Amniotic stem cell (primary cell): ENCODE measurements at places on chromosomes 16 and 17.
A peak's percentile ranks its signal among the peaks of the same experiment; 100 is the strongest.

DNA sequence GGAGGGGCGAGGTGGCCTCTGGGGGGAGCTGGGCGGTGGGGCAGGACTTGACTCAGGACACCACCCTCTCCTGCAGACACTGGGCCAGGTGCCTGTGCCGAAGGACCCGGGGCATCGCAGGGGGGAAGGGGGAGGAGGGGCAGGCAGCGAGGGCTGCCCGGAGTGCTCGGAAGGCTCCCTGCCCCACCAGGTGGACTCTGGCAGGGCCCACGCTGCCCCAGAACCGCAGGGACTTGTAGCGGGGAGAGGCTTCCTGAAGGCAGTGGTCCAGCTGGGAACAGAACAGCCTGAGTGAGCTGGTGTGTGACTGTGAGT, 4.4 kb upstream of the HCRT start:
- DNase-seq: no peak

- DNase-seq: no peak
Observed at GRCh38 chr17:61749823-61750404, 113.4 kb downstream of the BRIP1 start.

DNA sequence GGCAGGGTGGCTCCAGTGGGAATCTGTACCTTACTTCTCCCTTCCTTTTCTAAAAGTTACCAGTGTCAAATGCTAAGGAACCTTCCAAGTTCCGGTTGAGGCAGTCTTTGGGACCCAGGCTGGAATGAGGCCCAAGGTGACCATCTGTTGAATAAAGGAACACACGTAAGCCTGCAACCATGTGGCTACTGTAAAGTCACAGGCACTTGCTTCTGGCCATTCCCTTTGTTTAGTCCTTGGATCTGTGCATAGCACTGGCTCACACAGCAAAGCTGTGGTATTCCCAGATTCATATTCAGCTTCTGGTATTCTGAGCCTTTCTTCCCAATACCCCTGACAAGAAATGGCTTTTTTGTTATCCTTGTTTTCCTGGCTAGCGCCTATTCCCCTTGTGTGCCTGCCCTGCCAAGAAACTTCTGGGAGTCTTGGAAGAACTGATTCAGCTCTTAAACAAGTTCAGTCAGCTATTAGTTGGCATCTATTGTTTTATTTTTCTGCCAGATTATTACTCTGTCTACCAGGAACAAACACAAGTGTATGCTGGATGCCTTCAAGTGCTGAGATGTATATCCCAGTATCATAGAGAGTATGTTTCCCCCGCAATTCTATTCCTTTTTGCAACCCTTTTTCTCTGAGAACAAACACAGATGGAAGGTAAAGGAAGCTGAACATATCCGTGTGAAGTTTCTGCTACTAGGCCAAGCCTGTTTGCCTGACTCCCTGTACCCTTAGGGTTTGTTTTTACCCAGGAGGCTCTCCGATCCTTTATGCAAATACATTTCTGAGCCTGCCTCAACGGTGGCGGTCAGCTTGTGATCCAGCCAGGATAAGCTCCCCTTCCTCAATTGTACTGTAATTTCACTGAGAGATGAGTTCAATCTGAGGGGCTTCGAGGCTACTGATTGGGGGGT, 13.2 kb downstream of the TMEM238L start:
- DNase-seq: no peak

- no peak for DNase-seq
Observed at GRCh38 chr17:27920569-27920968, 27.4 kb upstream of the LYRM9 start.

DNA sequence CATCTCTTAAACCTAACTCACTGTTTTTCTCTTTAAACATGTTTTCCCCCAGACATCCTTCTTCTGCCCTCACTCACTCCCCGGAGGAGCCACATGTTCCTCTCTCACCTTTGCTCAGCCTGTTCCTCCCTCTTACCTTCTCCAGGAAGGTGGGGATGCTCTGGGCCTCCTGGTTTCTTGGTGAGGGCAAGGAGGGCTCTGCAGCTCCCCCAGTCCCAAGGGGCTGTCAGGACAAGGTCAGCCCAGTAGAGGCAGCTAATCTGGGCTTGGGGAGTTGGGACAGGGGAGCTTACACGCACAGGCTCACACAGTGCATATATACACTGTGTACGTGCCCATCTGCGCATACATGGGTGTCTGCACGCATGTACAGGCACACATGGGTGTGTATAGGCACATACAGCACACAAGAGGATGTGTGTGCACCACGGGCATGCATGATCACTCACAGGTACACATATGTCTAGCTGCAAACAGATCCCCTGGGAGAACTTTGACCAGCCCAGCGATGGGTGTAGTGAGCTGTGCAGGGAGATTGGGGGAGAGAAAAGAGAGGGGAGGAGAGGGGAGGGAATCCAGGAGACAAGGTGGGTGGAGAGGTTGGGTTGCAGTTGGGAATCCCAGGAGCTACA, 28.6 kb upstream of the SPNS3 start:
- no peak for DNase-seq

DNA sequence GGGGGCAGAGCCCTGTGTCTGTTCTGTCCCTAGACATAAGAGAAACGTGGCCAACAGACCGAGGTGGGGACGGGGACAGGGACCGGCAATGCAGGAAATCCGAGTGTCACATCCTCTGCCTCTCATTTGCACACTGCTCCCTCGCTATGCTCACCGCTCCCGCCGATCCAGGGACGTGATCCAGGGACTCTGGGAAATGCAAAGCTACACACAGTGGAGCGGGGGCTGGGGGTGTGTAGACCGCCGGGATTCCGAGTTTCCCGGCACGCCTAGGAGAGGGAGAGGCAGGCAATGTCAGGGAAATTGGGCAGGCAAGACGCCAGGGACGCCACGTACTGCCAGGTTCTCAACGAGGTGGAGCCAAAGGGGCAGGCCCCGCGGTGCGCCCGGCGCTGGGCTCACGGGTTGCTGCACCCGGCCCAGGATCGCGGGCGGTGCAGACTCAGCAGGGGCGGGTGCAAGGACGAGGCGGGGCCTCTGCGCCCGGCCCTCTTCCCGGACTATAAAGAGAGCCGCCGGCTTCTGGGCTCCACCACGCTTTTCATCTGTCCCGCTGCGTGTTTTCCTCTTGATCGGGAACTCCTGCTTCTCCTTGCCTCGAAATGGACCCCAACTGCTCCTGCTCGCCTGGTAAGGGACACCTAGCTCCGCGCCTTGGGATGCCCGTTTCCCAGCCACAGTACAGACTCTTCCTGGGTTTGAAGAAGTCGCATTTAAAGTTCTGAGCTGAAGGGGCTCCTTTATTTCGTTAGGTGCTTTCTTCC, at the start of gene MT1X:
Gene MT1X, plus strand, starts transcription at position 532 of the 764 bp plus-strand sequence. Its CDS starts 71 bp downstream, at position 603.
- DNase-seq: peak; percentile 25

GRCh38 chr16:87412996-87413421, 20.9 kb downstream of the MAP1LC3B start:
- no peak for DNase-seq

DNA sequence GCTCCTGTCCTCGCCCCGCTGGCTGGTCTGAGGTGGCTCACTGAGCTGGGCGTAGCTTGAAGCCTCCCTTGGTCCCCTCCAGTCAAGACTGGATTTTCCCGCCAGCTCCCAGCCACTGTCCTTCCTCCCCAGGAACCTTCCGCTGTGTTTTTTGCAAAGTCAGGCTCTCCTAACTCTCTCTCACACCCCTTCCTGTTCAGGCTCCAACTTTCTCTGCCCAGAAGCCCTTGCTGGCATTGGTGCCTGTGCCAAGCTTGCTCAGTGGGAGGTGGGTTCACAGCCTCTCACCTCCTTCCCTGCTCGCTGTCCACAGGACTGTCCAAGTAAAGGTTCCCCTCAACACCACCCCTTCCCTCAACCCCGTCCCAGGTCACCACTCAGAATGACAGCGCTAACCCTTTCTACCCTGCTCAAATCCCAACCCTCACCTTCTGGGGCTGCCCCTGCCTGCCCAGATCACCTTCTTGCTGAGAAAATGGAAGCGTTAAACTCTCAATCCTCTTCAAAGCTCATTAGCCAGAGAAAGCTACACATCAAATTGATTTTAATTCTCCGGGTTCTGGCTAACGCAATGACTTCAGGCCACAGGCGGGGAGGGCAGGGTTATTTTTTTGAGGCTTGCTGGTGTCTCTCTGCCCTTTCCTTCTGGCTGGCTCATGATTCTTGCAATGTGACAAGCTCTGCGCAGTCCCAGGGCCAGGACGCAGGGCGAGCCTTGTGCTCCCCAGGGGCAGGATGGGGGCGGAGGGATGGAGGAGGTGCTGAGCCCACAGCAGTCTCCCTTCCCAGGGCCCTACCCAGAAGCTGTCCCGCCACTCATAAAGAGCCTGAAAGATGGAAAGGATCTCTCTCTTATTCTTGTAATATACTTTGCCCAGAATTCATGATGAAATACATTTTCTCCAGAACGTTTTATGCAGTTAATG, 357.2 kb upstream of the TNRC6C start:
- no peak for DNase-seq

DNA sequence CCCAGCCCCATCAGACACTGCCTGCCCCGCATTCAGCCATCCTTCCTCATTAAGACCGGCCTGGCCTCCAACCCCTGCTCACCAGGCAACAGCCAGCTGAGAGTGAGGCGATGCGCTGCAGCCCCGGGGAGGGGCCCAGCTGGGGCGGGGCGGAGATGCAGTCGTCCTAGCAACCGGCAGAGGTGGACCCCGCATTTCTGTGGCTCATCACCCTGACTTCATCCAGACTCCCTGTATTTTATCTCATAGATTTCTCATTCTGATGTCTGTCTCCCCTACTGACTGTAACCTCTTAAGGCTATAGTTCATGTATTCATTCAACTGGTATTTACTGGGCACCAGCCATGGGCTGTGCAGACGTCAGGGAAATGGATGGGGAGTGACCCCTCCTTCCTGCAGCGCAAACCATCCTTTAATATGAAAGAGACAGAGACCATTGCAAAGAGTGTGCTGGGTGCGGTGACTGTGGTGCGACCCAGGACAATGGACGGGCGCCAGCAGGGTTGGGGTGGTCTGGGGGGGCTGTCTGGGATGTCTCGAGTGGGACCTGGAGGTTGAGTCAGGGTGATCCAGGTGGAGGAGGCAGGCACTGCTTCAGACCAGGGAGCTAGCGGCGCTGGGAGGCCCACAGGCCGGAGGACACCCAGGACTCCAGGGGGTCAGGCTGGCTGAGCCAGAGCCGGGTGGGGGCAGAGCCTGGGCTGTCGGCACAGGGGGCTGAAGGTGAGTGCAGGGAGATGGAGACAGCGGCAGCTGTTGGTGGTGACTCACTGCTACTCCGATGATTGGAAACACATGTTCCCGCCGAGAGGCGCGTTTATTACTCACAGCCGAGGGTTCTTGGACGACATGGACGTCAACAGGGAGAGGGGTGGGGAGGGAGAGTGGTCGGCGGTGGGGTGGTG, 10.5 kb upstream of the TIMP2 start:
- DNase-seq: peak; percentile 90

- DNase-seq: no peak
Observed at GRCh38 chr17:48241131-48241591, 133.6 kb downstream of the SNX11 start.

GRCh38 chr17:2398182-2398581, 2.7 kb downstream of the MNT start:
- no peak for DNase-seq

DNA sequence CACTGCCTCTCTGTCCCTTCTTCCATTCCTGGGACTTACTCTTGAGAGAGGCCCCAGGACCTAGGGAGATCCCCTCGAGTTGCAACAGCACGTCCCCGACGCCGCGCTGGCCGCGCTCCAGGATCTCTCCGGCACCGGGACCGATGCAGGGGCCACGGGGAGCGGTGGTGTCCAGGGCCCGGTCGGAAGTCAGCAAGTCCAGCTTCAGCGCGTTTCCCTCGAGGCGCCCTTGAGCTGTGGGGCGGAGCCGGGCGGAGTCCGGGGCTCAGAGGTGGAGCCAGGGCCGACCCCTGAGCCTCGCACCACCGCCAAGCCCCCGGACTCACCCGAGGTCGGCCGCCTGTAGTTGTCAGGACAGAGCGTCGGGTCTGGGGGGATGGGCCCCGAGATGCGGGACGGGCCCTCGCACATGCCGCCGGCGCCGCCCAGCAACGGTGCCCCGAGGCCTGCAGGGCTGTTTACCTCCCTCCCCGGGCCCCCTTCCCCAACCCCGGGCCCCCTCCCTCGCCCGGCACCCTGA, 458 bp downstream of the ENKD1 start:
- no peak for DNase-seq

DNA sequence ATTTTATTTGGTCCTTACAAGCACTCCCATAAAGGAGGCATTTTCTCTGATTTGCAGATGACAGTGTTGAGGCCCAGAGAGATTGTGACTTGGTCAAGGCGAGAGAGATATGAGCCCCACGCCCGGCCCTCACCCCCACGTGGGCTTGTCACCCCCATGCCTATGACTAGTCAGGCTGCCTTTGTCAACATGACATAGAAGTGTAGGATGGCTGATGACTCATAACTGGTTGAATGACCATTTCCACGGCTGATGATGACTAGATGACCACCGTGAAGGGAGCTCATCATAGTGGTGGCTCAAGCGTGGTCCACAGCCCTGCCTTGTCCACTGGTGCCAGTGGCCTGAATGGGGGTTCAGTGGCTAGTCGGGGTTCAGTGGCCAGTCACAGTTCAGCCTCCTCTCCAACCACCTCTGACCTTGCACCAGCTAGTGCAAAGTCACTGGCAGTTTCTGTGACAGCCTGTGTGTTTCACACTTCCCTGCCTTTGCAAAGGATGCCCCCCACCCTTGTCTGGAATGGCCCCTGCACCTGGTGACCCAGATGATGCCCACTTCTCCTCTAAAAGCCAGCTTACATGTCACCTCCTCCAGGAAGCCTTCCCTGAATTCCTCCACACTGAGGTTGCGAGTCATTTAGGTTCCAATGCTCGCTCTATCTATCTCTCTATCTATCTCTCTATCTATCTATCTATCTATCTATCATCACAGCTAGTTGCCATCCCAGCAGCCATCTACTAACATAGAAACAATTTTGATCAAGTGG, 3.8 kb upstream of the WSCD1 start:
- no peak for DNase-seq

- DNase-seq: no peak
Observed at GRCh38 chr16:30457743-30458560, 12.3 kb upstream of the SEPHS2 start.

- DNase-seq: peak; percentile 43
Observed at GRCh38 chr16:85330694-85331188, 218.5 kb upstream of the CIBAR2 start.

DNA sequence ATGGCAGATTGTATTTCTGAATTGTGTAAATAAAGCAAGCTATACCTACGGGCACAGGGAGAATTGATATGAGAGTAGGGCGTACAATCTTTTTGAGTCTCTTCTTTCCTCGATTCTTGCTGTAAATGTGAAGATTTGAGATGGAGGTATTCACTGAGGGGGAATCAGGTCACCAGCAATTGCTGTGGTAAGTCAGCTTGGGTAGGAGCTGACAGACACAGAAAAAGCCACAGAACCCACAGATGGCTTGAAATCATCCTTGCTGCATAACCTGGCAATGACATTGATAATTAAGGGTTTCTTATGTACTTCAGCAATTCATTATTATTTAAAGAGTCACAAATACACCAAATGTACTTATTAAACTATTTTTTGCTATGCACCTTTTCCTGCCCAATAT, 164.2 kb downstream of the CNTNAP4 start:
- no peak for DNase-seq

- DNase-seq: no peak
Observed at GRCh38 chr17:49015924-49016774, 19.0 kb downstream of the IGF2BP1 start.

DNA sequence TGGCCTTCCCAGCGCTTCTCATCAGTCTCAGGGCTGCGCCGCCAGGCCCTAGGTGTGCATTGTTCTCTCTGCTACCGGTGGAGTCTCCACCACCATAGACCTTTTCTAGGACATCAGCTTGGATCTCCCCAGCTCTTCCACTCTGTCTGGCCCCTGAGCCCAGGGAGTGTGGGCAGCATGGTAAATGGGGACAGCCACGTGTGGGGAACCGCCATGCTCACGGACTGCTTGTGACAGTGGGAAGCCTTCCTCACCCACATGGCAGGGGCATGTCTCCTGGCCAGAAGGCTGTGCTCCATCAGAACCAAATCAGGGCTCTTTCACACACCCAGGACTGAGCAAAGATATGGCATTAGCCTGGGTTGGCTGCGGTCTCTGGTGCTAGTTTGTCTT, 51.3 kb downstream of the TNFRSF13B start:
- DNase-seq: no peak
